Stimulated activated CD8-positive, alpha-beta memory T cell treated with anti-CD3 and anti-CD28 coated beads, Interleukin-2, amount 100 ng/mL, for 1 hour (primary cell): ENCODE measurements at places on chromosomes 5 and 9.

DNA sequence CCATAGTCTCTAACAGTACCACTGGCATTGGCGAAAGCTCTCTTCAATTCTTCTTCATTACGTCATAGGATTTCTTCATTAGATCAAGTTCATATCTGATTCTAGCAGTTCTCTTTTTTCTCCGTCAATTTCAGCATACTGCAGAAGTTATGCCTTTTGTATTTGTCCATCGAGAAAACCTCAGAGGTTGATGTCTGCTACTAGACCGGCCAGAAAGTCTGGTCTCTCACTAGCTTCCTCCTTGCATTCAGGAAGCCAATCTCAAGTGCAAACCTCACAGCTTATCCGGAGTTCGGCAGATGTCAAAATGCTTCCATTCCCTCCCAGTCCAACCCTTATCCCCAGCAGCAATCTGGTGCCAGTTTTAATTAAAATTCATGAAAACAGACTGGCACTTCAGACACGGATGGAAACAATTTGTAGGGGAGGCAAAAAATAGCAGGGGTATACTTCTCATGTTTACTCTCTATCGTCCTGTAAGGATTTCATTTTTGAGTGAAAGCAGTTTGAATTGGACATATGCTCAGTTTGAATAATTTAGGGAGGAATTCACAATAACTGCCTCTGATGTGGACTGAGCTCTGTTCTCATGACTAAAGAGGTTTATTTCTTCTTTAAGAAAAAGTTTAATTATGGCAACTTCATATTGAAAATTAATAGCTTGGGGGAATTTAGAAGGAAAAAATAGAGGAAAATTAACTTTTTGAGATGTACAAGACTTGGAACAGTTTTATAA, 56.4 kb upstream of the TMC1 start:
- no peak for DNase-seq

GRCh38 chr9:29214154-29214689, 1640.9 kb upstream of the C9orf72 start:
- no peak for DNase-seq

DNA sequence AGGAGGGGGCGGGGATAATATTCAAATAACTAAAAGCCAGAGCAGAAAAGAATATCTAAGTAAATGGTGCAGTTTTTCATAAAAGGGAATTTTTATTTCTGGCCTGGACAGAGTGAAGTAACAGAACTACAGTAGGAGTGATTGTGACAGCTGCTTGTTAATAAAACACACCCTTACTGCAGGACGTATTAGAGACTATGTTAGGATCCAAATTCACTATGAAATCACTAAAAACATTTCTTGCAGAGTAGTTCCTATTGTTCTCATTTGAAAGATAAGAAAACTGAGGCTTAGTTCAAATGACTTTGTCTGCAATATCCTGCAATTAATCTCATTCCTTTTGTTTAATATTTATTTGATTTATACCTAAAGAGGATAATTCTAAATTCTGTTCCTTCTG, 39.5 kb downstream of the FAM174A start:
- no peak for DNase-seq

DNA sequence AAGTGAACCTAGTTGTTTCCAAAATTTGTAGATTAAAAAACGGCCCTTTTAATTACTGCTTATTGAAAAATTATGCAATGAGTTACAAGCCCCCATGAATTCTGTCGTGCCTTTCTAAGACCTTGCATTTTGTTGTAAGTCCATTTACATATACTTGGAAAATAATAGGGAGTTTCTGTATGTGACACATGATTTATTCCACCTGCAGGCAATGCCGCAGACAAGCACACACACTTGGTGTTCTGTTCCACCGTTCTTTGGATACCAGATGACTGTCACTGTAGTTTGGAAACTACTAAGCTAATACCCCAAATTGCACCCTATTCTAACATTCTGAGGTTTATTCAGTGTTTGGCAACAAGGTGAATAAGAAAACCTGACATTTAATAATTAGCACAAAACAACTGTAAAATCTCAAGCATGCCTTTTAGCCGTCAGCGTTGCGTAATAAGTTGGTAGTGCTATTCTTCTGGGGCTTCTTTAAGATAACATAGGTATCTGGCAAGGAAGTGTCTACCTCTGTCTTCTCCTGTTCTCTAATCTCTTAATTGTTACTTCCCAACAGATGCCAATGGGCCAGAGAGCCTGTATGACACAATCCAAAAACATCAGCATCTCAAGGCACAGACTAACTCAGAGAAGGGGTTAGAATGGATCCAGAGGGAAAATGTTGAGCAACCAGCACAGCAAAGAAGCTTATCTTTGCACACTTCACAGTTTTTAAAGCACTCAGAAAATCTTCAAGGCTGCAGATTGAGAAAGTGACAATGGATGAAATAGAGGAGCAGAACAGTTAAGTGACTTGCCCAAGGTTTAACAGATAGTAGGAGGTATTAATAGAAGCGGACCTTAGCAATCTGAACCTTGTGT, 48.2 kb upstream of the DPYSL3 start:
- DNase-seq, result no peak

GRCh38 chr5:61614606-61615005, 282.5 kb downstream of the ZSWIM6 start:
- no peak for DNase-seq

- no peak for DNase-seq
These were observed 6.2 kb upstream of the F2R start for GRCh38 chr5:76709762-76710161.

- no peak for DNase-seq
These were observed 4.5 kb downstream of the LTC4S start for GRCh38 chr5:179798144-179798770.

DNA sequence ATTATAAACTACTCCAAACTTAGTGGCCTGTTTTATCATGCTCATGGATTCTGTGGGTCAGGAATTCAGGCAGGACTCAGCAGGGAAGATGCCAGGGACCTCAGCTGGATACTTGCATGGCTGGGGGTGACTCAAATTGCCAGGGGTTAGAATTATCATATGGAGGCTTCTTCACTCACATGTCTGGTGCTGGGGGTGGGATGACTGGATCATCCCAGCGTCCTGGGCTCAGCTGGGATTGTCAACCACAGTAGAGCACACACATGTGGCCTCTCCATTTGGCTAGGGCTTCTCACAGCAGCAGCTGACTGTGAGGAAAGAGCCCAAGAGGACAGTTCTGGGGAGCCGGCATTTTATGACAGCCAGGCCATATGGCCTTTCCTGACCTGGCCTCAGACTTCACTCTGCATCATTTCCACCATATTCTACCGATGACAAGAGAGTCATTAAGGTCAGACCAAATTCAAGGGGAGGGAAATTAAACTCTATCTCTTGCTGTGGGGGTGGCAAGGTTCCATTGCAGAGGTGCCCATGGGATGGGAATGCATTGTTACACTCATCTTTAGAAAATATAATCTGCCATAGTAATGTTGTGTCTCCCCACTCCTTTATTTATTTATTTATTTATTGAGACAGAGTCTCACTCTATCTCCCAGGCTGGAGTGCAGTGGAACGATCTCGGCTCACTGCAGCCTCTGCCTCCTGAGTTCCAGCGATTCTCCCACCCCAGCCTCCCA, 5.2 kb upstream of the GRK6 start:
- no peak for DNase-seq

DNA sequence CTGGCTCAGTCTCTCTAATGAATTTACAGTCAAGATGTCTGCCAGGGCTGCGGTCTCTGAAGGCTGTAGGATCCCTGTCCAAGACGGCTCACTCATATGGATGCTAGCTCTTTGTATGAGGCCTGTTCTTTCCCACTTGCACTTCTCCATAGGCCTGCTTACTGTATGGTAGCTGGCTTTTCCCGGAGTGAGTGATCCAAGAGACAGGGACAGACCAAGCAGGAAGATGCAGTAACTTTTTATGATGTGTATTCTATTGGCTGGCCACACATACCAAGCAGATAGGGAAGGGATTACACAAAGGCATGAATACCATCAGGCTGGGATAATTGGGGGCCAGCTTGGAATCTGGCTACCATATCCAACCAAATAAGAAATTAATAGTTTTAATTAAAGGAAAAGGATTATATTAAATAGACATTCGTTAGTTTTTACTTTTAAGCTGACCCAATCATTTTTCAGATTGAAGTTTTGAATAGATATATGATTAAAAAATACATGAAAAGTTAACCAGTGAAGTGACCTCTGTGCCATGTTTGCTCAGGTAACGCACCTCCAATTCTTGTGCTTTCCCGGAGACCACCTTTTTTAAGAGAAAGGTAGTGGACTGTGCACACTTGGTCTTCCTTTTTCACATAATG, 20.6 kb downstream of the NSD1 start:
- DNase-seq, result no peak

- DNase-seq, result no peak
These were observed 39.1 kb downstream of the SH3RF2 start for GRCh38 chr5:145975361-145976066.

- DNase-seq, result no peak
These were observed 59.3 kb upstream of the ZNF169 start for GRCh38 chr9:94199776-94200175.

GRCh38 chr9:13948037-13948436, 365.9 kb downstream of the NFIB start:
- no peak for DNase-seq

DNA sequence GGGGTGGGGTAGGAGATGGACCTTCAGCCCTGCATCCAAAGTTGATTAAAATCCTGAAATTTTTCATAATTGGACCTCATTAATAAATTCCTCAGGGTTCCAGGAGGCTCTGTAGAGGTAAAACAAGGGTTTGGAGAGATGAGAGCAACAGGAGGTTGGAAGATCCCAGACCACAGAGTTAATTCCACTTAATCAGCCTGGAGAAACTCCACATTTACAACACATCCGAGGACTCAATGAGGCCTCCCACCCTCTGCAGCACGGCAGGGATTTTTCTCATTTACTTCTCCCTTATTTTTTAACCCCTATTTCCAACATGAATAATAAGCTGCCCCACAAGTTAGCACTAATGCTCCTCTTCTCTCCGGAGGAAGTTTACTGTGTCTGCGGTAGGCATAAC, 165.0 kb upstream of the MAP3K1 start:
- no peak for DNase-seq

- no peak for DNase-seq
These were observed 85.4 kb downstream of the HSD17B4 start for GRCh38 chr5:119537704-119538103.

DNA sequence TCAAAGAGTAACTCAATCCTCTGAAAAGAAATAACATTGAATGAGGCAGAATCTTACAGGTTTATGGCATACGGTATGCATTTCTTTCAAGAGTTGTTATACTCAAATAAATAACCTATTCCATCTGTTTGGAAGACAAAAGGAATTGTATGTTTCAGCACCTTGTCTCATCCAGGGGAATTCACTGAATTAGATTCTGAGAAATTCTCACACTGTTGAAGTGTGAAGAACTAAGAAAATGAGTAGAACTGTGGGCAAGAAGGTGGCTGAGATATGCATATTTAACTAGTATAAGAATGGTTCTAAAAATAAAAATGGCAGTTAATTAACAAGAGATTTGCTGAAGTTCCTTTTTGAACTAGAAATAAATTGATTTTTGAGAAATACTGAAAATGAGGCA, 279.3 kb upstream of the DAP start:
- DNase-seq, result no peak

- DNase-seq, result no peak
These were observed 2.6 kb downstream of the NKD2 start for GRCh38 chr5:1011226-1011631.

DNA sequence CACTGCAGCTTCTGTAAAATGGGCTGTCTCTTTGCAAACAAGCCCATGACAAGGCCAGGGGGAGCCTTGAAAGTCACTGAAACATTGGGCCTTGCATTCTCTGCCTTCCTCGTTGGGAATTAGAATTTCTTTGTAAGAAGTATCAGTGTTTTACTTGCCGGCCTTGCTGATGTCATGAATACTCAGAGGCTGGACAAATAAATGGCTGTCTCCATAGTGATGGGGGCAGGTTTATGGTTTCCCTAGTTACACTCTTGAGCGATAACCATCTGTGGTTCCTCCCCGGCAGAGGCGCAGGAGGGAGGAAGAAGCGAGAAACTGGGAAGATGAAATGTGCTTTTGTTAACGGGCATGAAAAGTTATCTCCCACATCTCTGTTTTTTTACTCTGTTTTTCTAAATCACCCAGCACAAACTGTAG, 272.7 kb upstream of the PANK3 start:
- DNase-seq, result no peak

DNA sequence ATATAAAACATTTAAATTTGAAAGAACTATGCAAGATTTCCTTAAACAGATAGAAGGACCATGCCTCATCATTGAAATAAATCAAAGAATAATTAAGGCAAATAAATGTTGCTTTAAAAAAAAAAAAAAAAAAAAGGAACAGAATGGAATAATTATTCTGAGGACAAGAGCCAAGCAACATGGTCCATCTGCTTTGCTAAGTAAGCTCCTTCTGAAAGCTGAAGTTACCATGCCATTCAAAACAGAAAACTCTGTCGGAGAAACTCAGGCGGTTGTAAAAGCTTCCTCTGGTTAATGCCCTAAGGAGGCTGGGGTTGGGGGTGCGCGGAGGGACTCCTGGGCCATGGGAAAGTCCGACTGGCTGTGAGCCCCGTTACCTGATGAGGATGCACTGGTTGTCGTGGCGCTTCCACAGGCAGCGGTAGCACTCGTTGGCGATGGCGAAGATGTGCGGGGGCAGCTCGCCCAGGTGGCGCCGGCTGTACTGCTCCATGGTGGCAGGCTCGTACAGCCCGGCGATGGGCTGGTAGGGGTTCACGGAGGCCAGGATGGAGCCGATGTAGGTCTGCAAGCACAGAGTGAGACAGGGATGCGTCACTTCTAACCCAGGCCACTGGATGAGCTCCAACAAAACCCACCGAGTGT, 141.7 kb downstream of the MYO10 start:
- no peak for DNase-seq

GRCh38 chr5:132480546-132480892, 10.1 kb downstream of the IRF1 start:
- DNase-seq, result no peak

- no peak for DNase-seq
These were observed 38.3 kb upstream of the EGFL7 start for GRCh38 chr9:136624184-136624951.

DNA sequence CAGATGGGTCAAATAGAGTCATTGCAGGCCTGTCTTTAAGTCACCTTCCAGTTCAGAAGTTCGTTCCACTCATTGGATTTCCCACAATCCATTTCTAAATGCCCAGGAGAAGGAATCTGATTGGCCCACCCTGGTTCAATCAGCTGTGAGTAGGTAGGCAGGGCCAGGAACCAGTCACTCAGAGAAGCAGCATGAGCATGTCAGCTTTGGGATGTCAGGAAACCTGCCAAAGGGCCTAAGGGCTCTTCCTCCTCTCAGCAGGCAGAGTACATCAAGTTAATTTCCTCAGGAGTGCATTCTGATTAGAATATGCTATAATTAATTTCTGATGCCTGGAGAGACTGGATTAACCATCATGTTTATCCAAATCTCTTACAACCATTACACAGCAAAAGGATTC, 412.9 kb upstream of the CCNH start:
- DNase-seq, result no peak
